ENCODE measurements at places on chromosomes 1 and 21.

- no peak for DNase-seq
Measured at GRCh38 chr1:208177656-208178055, 66.5 kb downstream of the PLXNA2 start.

GRCh38 chr21:36788120-36788638 is 89.3 kb downstream of the SIM2 start:
- DNase-seq: no peak

DNA sequence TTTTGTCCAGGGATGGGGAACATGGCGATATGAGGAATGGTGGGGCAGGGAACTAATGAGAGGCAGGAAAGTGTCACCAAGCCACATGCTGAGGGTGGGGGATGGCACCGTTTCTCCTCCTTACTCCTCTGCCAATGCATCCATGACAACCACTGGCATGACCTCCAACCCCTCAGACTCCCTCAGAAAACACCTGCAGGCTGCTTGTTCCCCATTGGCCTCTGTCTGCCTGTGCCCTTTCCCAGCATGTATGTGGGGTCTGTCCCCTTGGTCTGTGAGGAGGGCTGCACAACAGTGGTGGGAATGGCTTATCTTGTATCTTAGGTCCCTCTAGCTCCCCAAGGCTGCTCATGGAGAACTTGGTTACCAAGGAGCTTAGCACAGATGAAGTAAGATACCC is 137.2 kb upstream of the NGF start:
- no peak for DNase-seq

GRCh38 chr1:5744911-5745799 is 247.1 kb downstream of the NPHP4 start:
- DNase-seq: no peak

DNA sequence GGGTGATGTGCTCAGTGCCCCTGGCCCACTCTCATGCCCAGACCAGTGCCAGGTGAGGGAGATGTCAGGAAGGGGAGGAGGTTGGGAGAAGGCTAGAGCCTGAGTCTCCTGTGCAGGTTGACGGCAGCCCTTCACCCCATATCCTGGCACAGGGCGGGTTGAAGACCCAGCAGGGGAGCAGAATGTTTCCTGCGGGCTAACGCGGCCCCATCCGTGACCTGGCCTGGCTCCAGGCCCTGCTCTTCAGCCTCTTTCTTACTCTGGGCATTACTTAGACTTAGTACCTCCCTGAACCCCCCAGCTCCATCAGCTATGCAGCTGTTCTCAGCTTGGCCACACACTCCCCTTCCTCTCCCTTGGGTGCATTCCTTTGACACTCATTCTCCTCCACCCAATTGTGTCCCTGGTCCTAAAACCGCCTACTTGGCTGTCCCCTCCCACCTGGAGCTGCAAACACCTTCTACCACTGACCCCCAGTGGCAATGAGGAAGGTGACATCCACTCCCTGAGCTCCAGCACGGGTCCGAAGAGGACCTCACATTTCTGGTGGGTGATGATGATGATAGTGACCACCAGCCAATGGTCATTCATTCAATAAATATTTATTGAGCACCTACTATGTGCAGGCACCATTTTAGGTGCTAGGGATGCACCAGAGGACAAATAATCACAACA is 179.0 kb downstream of the PTPRU start:
- DNase-seq: no peak

- no peak for DNase-seq
Measured at GRCh38 chr1:56300836-56301235, 278.5 kb downstream of the PLPP3 start.

DNA sequence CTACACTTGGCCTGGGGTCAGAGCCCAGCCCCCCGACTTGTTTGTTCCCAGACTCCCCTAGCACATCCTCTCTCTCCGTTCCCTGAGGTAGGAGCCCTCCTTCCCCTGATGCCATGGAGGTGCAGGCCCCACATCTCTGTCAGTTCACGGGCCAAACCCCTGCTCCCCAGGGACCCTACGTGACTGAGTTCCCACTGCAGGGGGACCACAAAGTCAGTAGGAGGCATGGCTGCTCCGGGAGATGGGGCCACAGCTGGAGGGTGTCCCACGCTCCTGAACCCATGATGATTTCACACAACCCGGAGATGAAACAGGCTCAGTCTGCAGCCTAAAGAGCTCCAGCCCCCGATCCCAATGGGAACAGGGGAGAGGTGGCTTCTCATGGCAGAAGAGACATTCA is 272.2 kb downstream of the NPHP4 start:
- no peak for DNase-seq

Measured in renal pelvis (tissue), 12 donors.